ENCODE measurements at places on chromosomes 3 and 15. TPM values are rescaled to one million over a fixed set of nuclear protein-coding genes. Genes with fewer than 3 reads are reported as not detected.

NANOGP8 gene
- total RNA-seq: 0.75 TPM

RTP1 gene
- not detected for total RNA-seq

THRB gene
- 4.2 TPM for total RNA-seq

SYNPR gene
- total RNA-seq: not detected

CD200 gene
- 0.44 TPM for total RNA-seq

CFAP100 gene
- total RNA-seq: not detected

ADGRG7 gene
- total RNA-seq: not detected

ADAMTS17 gene
- 4.0 TPM for total RNA-seq

ADCY5 gene
- total RNA-seq: not detected

MYO5C gene
- 29.4 TPM for total RNA-seq

STRA6 gene
- not detected for total RNA-seq

FGD5 gene
- total RNA-seq: not detected

INSYN1 gene
- total RNA-seq: not detected

CRABP1 gene
- total RNA-seq: not detected

NEIL1 gene
- 9.5 TPM for total RNA-seq

CTXN2 gene
- not detected for total RNA-seq

PDHB gene
- 52.2 TPM for total RNA-seq

GNAT1 gene
- total RNA-seq: not detected

Measured in MCF 10A (cell line).